Chondrocyte (in vitro differentiated cells): ENCODE measurements at places on chromosomes 2 and 18.

- DNase-seq: no peak
Measured at GRCh38 chr2:14952400-14952963, 320.0 kb downstream of the LRATD1 start.

GRCh38 chr18:76390452-76391035, 104.5 kb downstream of the ZNF516 start:
- DNase-seq: no peak

- no peak for DNase-seq
Measured at GRCh38 chr2:153474407-153474806, 4.2 kb downstream of the RPRM start.

DNA sequence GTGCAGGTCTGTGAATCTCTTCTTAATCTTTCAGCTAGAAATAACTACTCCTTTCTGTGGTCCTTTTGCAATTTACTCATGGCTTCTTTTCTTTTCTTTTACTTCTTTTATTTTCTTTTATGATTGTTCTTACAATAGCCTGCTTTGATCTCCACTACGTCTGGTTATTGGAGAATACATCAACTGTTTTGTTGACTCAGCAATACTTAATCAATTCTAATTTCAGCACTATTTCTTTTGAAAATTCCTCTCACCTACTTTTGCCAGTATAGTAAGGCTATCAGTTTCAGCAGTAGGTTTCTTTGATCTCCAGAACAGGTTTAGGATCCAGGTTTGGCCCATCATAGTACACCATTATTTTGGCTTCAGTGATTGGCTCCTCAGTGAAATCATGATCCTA, 111.8 kb upstream of the DPP10 start:
- no peak for DNase-seq
